ENCODE measurements at places on chromosomes 3 and 15.

DNA sequence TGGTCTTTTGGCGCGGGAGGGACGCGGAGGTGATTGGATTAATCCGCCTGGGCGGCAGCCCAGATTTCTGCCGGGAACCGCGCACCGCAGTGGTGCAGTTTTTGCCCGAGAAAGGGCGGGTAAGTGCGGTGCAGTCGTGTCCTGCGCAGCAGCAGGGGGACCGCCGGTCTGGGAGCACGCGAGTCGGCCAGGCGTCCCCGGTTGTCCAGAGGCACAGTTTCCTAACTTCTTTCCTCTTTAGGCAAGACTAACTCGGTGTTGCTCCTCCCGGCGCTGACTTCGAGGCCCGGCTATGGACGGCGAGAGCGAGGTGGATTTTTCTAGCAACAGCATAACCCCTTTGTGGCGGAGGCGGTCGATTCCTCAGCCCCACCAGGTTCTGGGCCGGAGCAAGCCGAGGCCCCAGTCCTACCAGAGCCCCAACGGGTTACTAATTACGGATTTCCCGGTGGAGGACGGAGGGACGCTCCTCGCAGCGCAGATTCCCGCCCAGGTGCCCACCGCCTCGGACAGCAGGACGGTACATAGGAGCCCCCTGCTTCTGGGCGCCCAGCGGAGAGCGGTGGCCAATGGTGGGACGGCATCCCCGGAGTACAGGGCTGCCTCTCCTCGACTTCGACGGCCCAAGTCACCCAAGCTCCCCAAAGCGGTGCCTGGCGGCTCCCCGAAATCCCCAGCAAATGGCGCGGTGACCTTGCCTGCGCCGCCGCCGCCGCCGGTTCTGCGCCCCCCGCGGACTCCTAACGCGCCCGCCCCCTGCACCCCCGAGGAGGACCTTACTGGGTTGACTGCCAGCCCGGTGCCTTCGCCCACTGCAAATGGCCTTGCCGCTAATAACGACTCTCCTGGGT is 736 bp downstream of the ARHGEF26 start:
- peak; percentile 4 for DNase-seq

DNA sequence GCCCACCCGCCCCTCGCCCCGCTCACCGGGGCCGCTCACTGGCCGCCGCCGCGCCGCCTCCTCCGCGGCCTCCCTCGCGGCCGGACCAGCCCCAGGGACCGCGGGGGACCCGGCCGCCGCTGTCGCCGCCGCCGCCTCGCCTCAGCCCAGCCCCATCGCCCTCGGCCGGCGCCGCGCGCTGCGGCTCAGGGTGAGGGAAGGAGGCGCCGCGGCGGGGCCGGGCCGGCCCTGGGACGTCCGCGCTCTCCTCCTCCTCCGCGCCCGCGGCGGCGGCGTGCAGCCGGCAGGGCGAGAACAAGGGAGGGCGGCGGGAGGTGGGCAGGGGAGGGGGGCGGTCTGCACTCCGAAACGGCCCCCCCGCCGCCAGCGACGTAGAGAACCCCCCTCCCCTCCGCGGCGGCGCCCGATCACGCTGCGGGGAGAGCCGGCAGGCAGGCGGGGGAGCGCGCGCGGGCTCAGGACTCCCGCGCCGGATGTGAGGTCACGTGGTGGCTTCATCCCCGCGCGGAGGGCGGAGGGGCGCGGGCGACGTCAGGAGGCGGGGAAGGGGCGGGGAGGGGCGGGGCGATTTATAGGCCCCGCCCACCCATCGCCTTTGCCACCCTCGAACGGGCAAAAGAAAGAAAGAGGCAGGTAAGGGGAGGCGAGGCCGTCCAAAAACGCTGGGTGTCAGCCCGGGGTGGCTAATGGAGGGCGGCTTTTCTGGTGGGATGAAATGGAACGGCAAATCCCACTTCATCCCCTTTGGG is at the start of gene ATP13A3:
ATP13A3 (minus strand) TSS at position 463 of the 749 bp plus-strand sequence. CDS start 24,812 bp downstream, outside the sequence.
- peak; percentile 84 for DNase-seq

- DNase-seq: no peak
Measured at GRCh38 chr3:52892625-52893311, 4.6 kb downstream of the STIMATE start.

- no peak for DNase-seq
Measured at GRCh38 chr3:148513096-148513543, 184.6 kb upstream of the AGTR1 start.

GRCh38 chr15:101372960-101373525 is 78.0 kb upstream of the SNRPA1 start:
- DNase-seq: no peak

DNA sequence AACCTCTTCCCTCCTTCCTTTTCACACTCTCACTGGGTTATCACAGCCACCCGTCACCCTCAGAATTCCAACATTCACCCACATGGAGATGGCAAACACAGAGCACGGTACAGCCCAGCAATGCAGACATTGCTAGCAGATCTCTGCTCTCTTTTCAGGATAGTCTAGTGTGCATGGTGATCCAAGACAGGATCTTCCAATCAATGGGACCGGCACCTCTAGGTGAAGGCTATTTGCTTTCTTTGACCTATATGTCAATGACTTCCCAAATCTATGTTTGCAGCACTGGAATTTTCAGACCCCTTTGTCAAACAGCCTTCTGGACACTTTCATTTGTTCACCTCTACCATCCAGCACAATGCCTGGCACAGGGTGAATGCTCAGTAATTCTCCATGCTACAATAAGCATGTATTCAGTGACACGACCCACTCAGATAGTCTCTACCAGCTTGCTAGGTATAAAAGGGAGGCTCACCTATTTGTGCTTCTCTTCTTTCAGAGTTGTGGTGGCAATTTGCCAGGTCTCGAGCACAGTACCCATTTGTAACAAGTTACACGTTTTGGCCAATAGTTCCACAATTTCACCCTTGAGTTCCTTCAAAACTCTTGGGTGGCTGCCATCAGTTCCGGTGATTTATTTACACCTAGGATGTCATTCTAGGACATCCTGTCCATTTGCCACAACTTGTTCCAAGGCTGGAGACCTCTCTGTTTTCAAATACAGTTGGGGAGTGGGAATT is 279.1 kb upstream of the ICE2 start:
- DNase-seq: no peak

Data from activated gamma-delta T cell treated with Interleukin-2 at 50 U/mL for 16 hours (primary cell).